Activated naive CD4-positive, alpha-beta T cell (primary cell): ENCODE measurements at places on chromosomes 5 and 9.

DNA sequence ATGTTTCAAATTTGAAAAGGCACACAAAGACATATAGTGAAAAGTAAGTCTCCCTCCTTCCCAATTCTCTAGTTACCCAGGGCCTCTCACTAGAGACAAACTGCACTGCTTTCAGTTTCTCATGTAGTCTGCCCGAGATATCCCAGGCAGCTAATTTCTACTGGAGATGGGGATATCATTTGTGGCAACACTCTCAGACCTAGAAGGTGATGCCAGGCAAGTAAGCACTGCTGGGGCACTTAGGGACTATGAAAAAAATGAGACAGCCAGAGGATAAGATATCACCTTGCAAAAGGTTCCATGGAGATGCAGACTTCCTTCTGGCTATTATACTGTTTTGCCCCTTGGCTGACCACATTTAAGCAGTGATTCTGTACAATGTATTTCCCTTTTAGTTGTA, 12.6 kb downstream of the SIL1 start:
- DNase-seq: no peak

GRCh38 chr9:14525856-14526255, 167.4 kb downstream of the ZDHHC21 start:
- no peak for DNase-seq

GRCh38 chr5:56669534-56670483, 145.5 kb upstream of the MAP3K1 start:
- no peak for DNase-seq

DNA sequence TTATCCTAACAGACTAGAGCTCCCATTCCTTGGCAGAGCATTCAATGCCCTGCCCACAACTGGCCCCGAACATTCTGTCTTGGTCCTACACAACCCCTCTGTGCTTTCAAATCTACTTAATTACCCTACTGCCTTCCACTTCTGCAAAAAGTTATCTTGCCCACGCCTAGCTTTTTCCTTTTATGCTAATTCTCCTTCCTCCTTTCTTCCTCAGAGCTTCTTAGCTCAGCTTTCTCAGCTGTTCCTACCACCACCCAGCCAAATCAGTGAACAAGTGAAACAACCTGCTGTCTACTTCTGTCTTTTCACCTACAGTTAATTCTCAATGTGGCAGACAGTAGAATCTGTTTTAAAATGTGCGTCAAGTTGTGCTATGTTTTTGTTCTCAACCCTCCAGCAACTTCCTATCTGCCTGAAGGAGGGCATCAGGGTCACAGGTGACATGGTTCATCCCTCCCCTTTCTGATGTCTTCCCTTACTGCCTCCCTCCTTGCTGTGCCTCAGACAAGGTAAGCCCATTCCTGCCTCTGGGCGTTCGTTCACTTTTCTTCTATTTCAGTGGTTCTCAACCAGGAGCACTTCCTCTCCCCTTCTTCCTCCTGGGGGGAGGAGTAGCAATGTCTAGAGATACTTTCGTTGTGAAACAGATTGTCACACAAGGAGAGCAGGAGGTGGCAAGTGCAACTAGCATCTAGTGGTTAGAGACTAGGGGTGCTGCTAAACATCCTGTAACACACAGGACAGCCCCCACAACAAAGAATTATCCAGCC, 1.3 kb upstream of the REEP5 start:
- no peak for DNase-seq

GRCh38 chr5:165630261-165630778, 2124.9 kb downstream of the MAT2B start:
- DNase-seq: no peak

DNA sequence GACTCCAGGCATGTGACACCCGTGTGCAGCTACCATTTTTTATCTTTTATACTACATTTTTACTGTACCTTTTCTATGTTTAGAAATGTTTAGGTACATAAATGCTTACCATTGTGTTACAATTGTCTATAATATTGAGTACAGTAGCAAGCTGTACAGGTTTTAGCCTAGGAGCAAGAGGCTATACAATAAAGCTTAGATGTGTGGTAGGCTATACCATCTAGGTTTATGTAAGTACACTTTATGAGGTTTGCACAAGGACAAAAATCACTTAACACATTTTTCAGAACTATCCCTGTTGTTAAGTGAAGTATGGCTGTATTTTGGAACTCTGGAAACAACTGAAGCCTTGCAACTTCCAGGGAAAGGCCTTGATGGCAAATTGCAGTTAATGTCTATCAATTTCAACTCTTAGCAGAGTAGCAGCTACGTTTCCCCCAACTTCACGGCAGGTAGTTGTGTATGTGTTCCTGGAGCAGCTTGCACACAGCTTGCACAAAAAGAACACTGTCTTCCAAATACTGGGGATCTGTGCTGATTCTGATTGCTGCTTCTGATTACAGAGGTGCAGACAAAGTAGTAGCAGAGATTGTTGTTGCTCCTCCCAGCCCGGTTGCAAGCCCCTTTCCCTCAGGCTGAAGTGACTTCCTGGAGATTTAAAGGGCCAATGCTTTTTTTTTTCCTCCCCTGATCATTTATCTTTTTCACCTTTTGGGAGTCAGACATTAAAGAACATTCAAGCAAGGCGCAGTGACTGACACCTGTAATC, 30.0 kb downstream of the SIL1 start:
- DNase-seq: no peak
